Effector memory CD8-positive, alpha-beta T cell (primary cell): ENCODE measurements at places on chromosomes 4 and X.

DNA sequence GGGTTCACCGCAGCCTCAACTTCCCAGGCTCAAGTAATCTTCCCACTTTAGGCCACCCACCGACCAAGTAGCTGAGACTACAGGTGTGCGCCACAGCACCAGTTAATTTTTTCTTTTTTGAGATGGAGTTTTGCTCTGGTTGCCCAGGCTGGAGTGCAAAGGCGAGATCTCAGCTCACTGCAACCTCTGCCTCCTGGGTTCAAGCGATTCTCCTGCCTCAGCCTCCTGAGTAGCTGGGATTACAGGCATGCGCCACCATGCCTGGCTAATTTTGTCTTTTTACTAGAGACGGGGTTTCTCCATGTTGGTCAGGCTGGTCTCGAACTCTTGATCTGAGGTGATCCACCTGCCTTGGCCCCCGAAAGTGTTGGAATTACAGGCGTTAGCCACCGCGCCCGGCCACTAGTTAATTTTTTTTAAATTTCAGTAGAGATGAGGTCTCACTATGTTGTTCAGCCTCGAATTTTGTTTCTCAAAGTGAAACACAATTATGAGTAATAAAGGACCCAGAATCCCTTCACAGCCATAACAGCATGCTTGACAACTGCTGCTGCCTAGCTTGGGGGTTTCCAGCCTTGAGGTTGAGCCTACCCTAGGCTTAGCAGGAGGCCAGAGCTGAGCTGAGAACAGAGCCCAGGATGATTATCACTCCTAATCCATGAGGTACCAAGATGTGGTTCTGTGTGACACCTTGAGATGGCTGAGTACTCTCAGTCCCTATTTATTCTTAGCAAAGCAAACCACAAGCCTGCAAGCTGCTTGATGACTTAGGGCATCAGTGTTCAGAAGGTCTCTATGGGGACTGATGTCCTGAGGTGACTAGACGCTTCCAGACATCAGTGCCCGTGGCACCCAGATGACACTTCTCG, 41.6 kb upstream of the NKRF start:
- peak; percentile 46 for DNase-seq

GRCh38 chr4:20192736-20193135, 59.0 kb upstream of the SLIT2 start:
- DNase-seq = no peak

- DNase-seq = no peak
Observed at GRCh38 chrX:71365356-71365874, 742 bp upstream of the TAF1 start.

GRCh38 chr4:146260521-146260920, 46.2 kb downstream of the REELD1 start:
- DNase-seq = no peak

DNA sequence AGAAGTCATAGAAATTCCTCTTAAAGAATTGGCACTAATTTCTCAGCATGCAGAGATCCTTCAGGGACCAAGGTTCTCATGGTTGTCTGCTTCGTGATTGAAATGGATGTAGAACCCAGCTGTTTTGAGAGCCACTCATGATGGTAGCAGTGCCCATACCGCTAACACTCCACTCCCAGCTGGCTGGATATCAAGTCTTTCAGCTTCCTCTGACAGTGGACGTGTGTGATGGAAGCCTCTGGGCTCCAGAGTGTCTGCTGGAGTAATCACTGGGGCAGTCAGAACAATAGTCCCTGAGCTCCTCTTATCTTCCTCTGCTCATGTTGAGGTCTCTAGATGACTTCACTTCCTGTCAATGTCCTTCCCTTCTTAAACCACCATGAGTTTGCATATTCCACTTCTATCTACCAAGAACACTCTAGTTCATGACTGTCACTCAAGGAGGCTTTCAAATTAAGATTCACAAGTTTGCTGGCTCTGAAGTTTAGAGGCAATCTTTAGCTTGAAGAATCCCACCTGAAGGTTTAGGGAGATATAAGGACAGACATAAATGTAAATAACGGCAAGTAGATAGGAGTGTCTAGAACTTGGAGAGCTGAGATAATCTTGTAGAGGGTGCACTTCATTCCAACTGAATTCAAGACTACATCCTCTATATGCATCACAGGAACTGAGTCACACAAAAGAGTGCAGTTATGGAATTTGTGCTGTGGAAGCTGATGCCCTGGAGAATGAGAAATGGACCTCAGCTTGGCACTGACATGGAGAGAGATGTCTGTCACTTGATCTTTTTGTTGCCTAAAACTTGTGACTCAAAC, 64.5 kb upstream of the WDR1 start:
- DNase-seq = no peak

- DNase-seq = no peak
Observed at GRCh38 chrX:149881081-149881711, at the start of gene MAGEA8. Gene MAGEA8 (plus strand): TSS chrX:149881183. CDS start chrX:149884273, 3,090 bp downstream.

DNA sequence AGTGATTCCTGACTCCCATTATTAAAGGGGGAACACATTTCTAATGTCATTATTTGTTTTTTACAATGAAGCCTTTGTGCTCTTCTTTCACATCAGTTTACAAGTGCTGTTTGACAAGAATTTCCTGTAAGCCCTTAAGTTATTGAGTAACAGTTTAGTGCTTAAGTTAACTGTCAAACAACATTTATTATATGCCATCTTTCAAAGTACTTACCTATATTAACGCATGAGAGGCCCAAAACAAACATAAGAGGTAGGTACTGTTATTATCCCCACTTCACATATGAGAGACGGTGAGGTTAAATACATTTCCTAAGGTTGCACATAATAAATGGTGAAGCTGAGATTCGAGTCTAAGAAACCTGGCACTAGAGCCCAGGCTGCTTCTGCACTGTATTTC, 56.0 kb upstream of the MAGED1 start:
- no peak for DNase-seq

GRCh38 chrX:14497184-14497666, 32.1 kb upstream of the GLRA2 start:
- no peak for DNase-seq

DNA sequence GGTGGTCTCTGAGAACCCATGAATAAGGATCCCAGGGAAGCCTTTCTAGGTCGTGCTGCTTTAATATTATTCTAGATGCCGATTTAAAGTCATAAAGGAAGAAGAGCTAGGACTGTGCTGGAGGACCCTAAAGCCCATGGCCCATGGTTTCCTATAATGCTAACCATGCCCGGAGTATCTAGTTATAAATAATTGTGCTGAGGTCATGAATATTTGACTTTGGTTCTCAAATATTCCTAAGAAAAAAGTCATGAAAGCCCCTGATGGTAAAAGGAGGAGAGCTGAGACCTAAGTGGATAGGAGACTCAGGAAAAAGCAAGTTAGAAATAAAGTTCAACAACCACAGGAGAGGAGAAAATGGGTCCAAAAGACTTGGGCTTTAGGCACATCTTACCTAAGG, 132.0 kb downstream of the TBL1X start:
- no peak for DNase-seq

DNA sequence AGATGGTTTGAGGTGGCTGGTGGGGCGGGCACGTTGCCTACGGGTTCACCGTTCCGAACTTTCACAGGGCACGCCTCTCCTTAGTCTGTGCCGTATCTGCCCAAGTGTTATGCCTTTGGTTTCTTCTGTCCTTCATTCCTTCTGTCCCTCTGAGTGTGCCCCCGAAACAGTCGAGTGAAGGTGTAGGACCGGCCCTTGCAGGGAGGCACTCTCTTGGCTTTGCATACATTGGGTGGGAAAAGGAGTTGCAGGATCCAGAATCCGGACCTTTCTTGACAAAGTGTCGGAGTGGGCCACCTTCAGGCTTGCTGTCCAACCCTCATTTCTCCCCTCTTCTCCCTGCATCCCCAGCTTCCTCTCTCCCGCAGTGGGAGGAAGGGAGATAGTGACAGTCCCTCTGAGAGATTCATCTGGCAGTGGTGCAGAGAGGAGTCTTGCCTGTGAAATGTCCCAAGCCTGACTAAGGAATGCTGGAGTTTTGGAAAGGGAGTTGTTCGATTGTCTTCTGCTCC, 569 bp downstream of the ARFIP1 start:
- DNase-seq = no peak

DNA sequence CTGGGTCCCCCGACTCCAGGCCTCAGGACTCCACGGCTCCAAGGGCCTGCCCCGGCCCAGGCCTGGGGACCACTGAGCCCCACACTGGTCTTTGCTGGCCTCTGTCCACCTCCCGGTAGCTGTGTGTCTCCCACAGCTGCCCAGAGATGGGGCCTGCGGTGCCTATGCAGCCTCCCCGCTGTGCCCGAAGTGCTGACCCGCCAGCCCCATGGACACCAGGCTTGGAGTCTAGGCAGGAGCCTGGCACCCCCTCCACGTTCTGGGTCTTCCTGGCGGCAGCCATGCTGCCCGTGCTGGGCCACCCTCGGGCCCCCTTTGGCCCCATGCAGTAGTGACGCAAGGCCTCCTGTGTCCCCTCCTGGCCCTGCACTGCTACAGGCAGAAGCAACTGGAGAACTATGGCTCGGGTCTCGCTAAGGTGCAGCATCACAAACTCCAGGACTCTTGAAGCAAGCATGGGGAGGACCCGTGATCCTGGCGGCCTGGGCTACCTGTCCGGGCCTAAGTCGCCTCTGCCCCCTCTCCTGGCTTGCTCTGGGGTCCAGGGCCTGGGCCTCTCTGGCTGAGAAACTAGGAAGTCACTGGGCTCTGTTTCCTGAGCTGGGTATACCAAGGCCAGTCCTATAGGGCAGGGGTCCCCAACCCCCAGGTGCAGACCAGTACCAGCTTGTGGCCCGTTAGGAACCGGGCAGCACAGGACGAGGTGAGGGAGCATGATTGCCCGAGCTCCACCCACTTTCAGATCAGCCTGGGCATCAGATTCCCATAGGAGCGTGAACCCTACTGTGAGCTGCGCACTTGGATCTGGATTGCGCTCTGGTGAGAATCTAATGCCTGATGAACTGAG, 917 bp downstream of the MYL5 start:
- no peak for DNase-seq

DNA sequence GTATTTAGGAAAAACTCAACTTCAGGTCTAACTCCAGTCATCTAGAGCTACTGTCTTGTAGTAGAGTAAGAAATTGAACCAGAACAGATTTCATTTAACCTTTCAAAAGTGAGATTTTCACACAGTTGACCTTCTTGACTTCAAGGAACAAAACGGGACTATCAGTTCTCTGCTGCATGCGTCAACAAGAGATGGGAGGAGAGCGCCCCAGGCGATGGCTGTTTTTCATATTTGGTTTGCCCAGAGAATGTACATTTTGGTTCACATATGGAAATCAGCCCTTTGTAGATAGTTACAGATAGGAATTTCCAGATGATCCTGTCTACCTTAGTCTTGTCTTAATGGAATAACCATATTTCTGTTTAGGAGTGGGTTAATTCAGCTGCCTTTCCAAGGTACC, 158.1 kb downstream of the POLA1 start:
- no peak for DNase-seq

GRCh38 chrX:149982310-149982709, 44.0 kb upstream of the EOLA2 start:
- DNase-seq = no peak

GRCh38 chr4:15677507-15677988, 4.1 kb upstream of the FAM200B start:
- no peak for DNase-seq

- no peak for DNase-seq
Observed at GRCh38 chr4:101958547-101958946, 168.0 kb downstream of the BANK1 start.

- peak; percentile 11 for DNase-seq
Observed at GRCh38 chr4:98828801-98829200, 100.1 kb downstream of the EIF4E start.

- DNase-seq = no peak
Observed at GRCh38 chr4:163613383-163613782, 118.9 kb downstream of the TMA16 start.

DNA sequence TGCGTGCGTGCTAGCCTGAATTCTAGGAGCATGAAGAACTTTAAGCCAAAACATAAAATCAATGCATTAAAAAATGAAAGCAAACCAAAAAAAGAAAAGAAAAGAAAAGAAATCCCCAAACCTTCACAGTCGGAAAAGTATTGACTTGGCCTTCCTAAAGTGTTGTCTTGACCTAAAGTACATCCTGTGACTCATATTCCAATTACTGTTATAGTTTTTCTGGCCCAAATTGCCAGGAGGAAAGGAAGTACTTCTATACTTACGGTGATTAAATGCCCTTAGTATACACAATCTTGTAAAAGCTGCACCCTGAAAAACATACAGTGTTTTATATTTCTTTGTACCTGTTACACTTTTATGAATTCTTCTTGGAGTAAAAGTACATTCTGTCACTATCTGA, 512.8 kb downstream of the ANKRD50 start:
- no peak for DNase-seq

DNA sequence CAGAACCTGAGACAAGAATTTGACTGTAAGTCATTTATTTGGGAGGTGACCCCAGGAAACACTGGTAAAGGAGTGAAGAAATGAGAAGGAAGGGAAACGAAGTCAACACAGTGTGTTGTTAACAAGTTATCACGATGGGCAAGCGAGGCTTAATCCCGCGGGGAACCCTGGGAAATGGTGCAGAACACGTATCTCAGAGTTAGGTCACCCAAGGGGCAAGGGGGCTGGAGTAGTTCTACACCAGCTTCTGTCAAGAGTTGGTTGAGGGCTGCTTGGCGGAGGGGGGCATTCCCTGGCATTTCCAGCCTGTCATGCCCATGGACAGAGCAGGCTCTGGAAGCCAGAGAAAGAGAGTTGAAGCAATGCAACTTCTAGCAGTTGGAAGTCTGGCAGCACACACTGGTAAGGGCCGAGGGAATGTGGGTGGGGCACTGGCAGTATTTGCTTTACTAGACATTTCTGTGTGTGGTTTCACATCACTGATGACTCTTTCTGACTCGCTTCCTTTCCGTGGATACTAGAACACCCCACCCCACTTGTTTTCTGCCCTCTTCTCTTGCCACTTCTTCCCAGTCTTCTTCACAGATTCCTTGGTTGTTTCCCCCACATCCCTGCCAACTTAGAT, 52.2 kb upstream of the ADGRG2 start:
- DNase-seq = no peak

- DNase-seq = no peak
Observed at GRCh38 chr4:128564081-128564630, 245.3 kb upstream of the JADE1 start.

DNA sequence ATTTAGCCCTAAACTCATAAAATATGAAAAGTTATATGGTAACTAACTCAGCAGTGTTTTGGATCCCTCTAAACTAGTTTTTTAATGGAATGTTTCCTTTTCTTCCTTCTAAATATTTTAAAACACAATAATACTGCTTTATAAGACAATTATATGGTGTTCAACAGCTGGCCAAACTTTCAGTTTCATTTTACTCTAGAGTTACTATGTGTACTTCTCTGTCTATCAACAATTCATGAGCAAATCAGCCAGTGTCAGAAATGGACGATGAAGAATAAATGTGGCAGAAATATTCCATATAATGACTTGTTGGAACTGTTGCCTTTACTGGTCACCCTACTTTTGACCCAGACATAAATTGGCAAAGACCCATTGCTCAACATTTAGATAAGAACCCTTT, 64.8 kb upstream of the CXXC4 start:
- no peak for DNase-seq

DNA sequence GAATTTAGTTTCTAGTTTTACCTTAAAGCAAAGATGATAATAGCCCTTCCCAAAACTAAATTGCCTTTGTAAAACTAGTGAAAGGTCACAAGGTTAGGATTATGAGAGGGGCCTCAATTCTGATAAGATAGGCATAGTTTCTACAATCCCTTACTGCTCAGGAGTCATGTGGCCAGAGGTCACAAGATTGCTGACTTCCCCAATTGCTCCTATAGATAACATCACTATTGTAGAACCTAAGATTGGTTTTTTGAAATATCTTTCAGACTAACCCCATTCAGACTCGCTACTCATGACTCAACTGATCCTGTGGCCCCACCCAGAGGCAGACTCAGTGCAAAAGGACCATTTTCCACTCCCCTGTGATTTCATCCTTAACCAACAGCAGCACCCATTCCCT, 70.3 kb downstream of the SCD5 start:
- no peak for DNase-seq
